ENCODE measurements at places on chromosomes 3 and 15.

- DNase-seq: no peak
Measured at GRCh38 chr15:26525096-26525495, 247.8 kb downstream of the GABRB3 start.

- no peak for DNase-seq
Measured at GRCh38 chr3:18666655-18667054, 241.5 kb upstream of the SATB1 start.

- no peak for DNase-seq
Measured at GRCh38 chr3:133853063-133853924, 42.4 kb downstream of the RAB6B start.

- DNase-seq: peak; percentile 18
Measured at GRCh38 chr3:111473550-111473949, 68.4 kb upstream of the CD96 start.

DNA sequence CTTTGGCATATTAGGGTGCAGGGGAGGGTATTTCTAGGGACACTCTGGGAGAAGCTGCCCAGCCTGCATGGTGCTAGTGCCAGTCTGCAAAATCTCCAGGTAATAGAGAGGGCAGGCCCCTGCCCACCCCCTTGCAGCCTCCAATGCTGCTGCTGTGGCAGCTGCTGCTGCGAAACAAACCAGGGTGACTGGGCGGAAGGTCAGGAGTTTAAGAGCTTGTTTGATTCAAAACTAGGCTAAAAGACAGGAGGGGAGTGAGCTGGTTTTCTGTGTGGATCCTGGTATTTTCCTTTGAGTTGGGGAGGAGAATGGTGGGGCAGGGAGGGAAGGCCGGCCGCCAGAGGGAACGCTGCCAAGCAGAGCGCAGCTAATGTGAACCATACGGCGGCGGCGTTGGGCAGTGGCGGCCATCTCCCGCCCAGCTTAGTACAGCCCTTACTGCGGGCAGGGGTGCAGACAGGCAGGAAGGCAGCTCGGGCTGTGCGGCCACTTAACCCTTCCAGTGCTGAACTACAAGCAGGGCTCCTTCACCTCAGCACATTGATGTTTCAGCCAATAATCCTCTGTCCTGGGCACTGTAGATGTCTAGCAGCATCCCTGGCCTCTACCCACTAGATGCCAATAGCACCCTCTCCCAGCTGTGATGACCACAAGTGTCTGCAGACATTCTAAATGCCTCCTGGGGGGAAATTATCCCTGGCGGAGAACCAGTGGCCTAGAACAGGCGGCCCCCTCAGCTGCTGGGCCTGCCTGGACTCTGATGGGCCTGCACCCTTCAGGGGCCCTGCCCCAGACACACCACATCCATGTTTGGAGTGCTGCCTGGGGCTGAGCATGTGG is 125.7 kb downstream of the EEFSEC start:
- DNase-seq: no peak

Measured in NCI-H524 (cell line).